Activated effector memory CD4-positive, alpha-beta T cell treated with anti-CD3 and anti-CD28 coated beads, Interleukin-2, amount 50 U/mL, for 16 hours (primary cell): ENCODE measurements at places on chromosomes 13 and 19.

DNA sequence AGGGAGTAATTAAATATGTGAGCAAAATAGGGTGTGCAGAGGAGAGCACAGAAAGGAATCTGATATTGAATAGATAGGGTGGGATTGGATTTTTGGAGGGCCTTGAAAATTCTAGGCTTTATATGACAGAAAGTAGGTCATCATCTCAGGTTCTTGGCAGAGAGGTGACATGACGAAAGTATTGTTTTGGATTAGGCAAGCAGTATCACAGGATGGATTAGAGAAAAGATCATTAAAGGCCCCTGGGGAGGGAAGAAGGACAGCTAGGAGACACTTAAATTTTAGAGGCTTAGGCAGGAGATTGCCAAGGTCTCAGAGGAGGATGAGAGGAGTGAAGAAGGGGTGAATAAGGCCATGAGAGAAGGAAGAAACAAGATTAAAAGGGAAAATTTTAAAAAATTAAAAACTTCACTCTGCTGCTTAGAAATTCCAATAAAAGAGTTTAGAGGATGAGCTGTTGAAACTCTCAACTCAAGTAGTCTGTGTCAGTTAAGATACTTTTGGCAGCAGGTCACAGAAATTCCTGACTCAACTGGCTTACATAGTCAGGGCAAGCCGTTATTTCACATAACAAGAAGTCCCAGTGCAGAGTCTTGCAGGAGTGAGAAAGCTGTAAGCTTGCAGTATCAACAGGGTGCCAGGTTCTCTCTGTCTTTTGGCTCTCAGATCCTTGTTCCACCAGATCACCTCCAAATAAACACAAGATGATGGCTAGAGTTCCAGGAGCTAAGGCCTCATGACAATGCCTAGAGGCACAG lies 8.8 kb downstream of the GPC6 start:
- DNase-seq: no peak

DNA sequence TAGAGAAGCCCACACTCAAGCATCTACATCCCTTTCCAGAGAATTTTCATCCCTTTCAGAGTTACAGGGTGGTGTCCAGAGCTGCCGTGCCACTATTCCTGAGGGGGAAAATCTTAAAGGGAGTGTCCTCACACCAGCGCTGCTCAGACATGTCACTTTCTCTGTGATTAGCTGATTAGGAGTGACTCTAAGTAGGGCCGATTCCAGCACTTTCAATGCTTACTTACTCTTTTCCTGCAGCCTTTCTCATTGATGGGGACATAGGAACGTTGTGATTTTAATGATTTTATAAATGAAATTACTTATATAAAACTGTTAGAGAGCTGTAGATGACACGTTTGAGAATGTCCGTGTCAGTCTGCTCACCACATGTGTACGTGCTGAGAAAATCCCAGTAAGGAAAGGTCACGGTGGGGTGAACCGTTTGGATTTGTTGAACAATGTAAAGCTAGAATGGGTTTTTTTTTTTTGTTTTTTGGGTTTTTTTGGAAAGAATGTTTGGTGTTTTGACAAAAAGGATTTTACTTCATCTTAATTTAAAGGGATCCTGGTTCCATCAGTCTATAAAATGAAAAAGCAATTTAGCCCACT lies 56.6 kb upstream of the SPATA13 start:
- no peak for DNase-seq

DNA sequence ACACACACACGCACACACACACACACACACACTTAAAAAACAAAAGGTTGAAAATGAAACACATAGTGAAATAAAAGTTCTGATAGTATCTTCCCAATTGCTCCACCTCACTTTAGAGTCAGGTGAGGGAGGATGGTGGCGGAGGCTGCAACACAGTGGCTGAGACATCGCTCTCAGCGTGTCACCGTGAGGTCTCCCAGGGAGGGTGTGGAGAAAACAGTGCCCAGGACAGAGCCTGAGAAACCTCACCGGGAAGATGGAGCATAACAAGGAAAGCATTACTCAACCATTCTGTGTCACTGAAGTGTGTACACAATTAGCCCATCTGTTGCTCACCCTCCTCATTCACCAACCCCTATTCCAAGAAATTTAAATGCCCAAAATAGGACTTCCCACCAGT lies 111.4 kb upstream of the USP29 start:
- no peak for DNase-seq

- no peak for DNase-seq
These were observed 1438.6 kb downstream of the UQCRFS1 start for GRCh38 chr19:27774337-27774736.

- DNase-seq: no peak
These were observed 22.0 kb downstream of the MBNL2 start for GRCh38 chr13:97243915-97244781.

DNA sequence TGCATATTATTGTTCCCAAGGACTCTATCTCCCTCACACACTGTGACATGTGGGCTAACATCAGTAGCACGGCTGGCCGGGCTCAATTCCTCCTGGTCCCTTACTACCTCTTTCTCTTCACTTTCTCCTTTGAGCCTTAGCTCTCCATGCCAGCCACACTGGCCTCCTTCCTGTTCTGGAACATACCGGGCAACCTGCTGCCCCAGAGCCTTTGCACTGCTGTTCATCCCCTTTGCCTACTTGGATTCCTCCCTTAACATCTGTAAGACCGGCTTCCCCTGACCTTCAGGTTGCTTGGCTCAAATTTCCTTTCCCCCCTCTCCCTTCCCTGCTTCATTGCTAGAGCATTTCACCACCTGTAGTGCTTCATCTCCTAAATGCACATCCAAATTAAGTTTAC lies 17.1 kb downstream of the IRS2 start:
- no peak for DNase-seq

DNA sequence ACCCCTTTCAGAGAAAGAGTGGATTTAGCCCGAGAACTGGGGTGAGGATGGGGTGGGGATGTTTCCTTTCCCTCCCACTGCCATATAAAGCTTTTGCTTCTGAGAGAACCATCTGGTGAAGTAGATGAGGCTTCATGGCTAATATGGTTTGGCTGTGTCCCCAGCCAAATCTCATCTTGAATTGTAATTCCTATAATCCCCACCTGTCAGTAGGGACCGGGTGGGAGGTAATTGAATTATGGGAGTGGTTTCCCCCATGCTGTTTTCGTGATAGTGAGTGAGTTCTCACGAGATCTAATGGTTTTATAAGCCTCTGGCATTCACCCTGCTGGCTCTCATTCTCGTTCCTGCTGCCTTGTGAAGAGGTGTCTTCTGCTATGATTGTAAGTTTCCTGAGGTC lies 270.9 kb downstream of the LMO7 start:
- DNase-seq: no peak

GRCh38 chr13:98495627-98496478 lies 81.1 kb downstream of the STK24 start:
- no peak for DNase-seq

GRCh38 chr19:31262725-31263191 lies 86.5 kb downstream of the TSHZ3 start:
- DNase-seq: peak; percentile 39

DNA sequence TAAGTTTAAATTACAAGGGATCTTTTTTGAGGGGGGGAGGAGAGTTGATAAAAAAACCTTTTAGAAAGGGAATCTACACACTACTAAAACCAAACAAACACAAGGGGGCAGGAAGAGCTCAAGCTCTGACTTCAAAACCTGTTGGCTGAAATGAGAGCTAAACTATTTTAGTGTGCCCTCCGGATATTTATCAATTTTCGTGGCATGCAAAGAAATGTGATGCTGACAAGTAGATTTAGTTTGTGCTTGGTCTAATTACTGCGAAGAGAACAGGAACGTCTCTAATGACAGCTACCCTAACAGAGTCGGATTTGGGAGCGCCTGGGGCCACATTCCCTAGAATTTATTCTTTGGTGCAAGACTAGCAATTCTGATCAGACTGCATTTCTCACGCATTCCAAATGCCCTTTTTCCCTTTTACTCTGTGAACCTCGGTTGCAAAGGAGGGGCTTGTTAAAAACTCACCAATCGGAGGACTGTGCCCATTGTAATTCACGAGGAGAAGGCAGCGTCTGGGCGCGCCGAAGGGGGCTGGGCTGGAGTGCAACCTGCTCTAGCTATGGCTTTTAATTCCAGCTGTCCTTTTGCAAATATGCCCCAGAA lies 802 bp upstream of the FREM2 start:
- no peak for DNase-seq

GRCh38 chr13:36061054-36061453 lies 70.1 kb downstream of the DCLK1 start:
- no peak for DNase-seq
